ENCODE measurements at places on chromosomes 4 and X.

DNA sequence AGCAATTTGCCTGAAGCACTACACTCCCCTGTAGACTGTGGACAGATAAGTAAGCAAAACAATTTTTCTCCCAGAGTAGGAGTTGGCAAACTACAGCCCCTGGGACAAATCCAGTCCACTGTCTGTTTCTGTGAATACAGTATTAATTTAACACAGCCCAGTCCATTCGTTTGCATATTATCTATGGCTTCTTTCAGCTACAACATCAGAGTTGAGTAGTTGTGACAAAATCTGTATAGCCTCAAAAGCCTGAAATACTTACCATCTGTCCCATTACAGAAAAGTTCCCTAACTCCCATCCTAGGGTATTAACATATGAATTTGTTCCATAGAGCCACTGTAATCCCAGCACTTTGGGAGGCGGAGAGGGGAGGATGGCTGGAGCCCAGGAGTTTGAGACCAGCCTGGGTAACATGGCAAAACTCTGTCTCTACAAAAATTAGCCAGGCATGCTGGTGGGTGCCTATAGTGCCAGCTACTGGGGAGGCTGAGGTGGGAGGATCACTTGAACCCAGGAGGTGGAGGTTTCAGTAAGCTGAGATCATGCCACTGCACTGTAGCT, 53.0 kb downstream of the AMELX start:
- DNase-seq = no peak

- no peak for DNase-seq
Observed at GRCh38 chrX:53004038-53004437, 44.6 kb upstream of the GPR173 start.

GRCh38 chrX:39605866-39606265, 491.9 kb downstream of the BCOR start:
- no peak for DNase-seq

GRCh38 chrX:45669715-45670340, 469.2 kb upstream of the DIPK2B start:
- peak; percentile 72 for DNase-seq

- no peak for DNase-seq
Observed at GRCh38 chr4:142194905-142195304, 558.5 kb downstream of the IL15 start.

DNA sequence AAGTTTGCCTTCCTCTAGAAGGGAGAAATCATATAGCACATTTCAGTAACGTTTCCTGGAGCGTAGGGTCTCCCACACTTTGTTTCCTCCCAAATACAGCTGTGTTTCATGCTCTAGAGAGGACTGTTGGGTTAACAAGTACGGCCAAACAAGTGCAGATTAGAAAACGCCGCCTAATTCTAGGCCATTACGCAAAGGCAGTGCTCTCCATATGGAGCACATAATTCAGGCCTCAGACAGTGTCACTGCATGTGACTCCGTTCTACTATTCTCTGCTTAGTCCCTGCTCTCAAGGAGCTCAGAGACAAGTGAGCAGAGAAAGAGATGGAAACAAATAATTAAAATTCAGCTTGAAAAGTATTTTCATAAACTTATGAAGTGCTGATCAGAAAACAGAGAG, 11.6 kb downstream of the ZNF827 start:
- DNase-seq = no peak

- DNase-seq = no peak
Observed at GRCh38 chr4:32147446-32148085, 1427.4 kb downstream of the PCDH7 start.

GRCh38 chr4:185712350-185713024, 99.5 kb downstream of the SORBS2 start:
- no peak for DNase-seq

GRCh38 chr4:2042204-2042946, 16.8 kb upstream of the NAT8L start:
- DNase-seq = peak; percentile 4

DNA sequence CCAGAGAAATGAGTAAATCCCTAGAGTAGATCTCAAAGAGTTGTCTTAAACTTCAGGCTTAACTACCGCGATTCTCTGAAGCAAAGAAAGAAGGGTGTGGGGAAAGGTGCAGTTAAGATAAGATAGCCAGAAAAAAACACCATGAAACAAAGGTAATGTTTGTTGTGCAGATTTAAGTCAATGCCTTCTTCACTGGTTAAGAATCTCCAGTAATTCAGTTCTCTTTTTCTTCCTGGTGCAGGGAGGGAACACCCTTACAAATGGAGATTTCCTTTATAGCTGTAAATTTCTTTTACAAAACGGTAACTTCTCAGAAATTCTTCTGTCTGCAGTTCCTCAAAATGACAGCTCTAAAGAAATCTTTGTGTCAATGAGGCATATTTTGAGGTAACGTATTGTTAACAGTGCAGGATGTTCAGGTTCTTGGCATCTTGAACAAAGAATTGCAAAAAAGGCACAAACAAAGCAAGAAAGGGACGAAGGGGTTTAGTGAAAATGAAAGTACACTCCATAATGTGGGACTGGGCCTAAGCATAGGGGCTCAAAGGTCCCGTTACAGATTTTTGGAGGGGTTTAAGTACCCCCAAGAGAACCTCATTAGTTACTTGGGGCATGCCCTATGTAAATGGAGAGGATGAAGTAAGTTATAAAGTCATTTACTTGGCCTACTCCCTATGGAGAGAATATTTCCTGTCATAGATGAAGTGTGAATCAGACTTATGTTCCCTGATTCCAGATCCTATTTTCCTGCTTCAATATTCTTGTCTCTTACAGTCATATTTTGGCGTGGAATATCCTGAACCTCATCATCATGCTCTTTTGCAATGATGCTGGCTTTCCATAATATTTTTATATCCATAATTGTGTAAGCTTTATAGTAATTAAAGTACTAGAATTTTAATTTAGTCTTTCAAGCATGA, 492.0 kb downstream of the PCDH11X start:
- DNase-seq = no peak

- DNase-seq = peak; percentile 76
Observed at GRCh38 chr4:142463206-142463605, 382.9 kb downstream of the INPP4B start.

All from fibroblast of upper back skin (primary cell).